Activated CD4-positive, alpha-beta T cell treated with anti-CD3 and anti-CD28 coated beads for 36 hours (primary cell): ENCODE measurements at places on chromosomes 6 and 20. TPM values are rescaled to one million over a fixed set of nuclear protein-coding genes. Genes with fewer than 3 reads are reported as not detected.

GRCh38 chr6:82045965-82046756 is 201.4 kb downstream of the IBTK start:
- no peak for DNase-seq

DNA sequence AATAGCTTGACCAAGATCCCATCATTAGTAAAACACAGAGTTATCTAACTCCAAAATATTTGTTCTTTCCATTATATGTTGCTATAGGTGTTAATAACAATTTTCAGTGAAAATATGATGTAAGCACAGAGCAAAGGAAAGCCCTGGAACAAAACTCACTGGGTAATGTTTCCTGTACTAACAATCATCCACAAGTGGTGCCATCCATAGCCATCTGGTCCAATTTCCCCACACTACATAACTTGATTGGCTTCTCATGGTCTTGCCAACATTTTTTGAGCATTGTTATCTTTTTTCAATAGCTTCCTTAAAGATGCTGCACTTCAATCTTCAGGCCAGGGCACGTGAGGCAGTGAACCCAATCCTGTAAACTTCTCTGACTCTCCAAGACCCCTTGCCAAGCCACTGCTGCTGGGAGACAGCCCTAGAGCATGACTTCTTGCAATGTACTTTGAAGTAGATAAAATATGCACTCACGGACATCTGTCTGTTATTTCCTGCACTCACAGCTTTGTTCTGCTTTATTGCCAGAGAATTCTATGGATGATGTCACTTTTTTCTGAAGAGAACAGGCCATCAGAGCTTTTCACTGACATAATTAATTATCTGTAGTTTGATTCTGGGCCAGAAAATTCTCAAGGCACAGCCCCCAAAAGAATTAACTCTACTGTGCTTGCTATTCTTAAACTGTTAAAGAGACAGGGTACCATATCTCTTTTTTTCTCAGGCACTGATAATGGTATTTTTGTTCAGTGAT is 97.5 kb upstream of the TMEM30A start:
- DNase-seq: no peak

DNA sequence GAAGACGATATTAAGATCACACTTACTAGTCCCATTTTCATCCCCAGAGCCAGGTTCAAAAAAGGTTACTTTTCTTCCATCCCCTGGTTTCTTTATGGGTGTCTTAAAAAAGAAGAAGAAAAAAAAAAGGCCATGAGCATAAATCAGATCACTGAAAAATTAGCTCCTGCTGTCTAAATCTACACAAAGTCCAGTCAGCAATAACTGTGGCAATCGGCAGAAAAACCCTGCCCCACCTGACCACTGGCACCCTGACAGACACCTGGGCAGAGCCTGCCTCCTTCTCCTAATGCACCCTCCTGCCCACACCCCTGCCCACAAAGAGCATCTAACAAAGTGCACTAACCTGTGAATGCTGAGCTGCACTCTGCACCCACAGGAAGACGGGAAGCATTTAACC is 69.8 kb downstream of the STAU1 start:
- no peak for DNase-seq

GRCh38 chr20:35539756-35540212 is 2.1 kb upstream of the ERGIC3 start:
- peak; percentile 58 for DNase-seq

Gene C6orf15
- not detected for total RNA-seq

- no peak for DNase-seq
These were observed 117.6 kb upstream of the DTNBP1 start for GRCh38 chr6:15780437-15780836.

- no peak for DNase-seq
These were observed 249.7 kb upstream of the SYNCRIP start for GRCh38 chr6:85892346-85892745.

DNA sequence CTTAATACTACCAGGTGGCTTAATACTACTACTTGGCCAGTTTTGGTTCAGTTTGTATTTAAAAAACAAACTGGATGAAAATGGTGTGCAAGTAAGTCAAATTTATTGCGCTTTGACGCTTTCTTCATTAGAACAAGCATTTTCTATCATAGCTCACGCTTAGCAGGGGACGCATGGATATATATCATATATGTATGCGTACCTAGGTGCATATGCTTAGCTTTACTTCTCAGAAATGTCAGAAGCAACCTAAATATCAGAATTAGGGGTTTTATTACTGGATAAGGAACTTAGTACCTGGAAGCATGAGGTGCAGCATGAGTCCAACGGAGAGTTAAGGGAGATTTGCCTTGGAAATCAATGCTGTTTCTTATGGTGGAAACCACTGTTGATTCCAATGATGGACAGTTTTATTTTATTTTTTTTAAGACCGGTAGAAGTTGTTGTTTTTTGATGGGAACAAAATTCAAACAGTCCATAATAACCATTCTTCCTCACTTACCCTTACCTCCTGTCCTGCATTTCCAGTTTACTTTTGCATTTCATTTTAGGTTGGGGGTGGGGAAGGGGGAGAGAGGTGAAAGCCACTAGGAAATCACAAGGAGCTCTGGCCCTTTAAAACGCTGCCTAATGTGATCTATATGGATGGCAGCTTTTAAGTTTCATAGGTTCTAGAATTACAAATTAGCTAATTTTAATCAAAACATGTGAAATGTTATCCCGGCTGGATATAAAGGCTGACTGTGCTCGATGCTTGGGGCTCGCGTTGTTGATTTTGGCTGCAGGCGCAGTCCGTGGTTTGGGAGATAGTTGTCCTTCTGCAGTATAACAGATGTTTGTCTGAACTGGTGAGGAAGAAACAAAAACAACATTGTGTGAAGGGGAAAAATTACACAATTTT is 2.1 kb downstream of the SOBP start:
- DNase-seq: no peak

DNA sequence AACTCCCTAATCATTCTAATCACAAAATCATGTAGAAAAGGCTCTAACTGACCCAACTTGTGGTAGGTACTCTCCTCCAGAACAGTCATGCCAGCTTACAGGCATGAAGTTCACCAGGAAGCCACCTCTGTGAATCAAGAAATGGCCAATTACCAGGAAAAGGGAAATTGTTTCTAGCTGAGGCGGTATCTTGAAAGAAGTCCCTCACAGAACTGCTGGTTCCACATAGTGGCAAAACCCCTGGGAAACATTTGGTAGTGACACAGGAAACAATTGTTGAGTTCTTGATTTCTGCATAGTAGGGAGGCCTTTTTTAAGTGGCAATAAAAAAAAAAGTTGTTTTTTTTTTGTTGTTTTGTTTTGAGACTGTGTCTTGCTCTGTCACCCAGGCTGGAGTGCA is 3.4 kb upstream of the ZHX3 start:
- DNase-seq: no peak

Gene SGK1
- total RNA-seq: 13.5 TPM

DNA sequence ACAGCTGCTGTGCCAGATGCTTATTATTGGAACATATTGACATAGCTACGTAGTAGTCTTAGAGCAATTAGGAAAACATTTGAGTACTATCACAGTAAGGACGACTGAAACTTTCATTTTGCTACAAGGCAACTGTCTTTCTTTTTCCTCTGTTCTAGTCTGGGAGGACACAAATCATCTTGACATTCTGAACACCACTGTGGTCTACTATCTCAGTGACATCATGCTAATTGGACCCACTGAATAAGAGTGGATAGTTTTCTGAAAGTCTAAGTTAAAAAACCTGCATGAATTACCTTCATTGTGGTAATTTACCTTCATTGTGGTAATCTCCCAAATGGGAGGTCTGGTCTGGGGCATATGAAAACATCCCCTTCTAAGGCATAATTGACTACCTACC is 163.3 kb upstream of the MOCS1 start:
- DNase-seq: no peak

DNA sequence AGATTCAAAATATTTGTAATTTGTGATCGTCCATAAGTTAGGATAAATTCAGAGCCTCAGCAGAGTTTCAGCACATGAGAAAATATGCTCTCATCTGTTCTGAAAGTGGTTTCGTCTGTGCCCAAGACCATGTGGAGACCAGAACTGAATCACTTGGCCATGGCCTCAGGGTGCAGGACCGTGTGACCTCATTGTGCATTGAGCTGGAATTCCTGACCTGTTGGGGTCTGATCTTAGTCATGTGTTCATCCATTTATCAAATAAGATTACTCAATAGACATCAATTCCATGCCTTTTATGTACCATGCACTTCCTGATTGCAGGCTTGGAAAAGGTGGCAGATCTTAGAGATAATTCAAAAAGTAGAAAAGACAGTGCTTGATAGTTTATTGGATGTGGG is 680.5 kb downstream of the QKI start:
- no peak for DNase-seq

GRCh38 chr20:41393705-41394066 is 27.1 kb upstream of the EMILIN3 start:
- DNase-seq: no peak

- no peak for DNase-seq
These were observed 32.2 kb downstream of the PYGB start for GRCh38 chr20:25280051-25280573.

DNA sequence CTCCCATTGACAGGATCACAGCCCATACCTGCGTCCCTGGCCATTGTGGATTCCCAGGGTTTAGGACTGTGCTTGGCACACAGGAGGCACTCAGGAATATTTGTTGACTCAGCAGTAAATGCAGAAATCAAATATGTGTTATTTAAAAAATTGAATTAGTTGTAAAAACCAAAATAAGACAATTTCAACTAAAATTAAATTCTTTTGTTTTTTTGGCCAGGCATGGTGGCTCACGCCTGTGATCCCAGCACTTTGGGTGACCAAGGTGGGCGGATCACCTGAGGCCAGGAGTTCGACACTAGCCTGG is 85.3 kb downstream of the ZDHHC14 start:
- DNase-seq: no peak

Gene DEFB119
- not detected for total RNA-seq

GRCh38 chr6:89932245-89932802 is 38.1 kb downstream of the GJA10 start:
- DNase-seq: no peak

DNA sequence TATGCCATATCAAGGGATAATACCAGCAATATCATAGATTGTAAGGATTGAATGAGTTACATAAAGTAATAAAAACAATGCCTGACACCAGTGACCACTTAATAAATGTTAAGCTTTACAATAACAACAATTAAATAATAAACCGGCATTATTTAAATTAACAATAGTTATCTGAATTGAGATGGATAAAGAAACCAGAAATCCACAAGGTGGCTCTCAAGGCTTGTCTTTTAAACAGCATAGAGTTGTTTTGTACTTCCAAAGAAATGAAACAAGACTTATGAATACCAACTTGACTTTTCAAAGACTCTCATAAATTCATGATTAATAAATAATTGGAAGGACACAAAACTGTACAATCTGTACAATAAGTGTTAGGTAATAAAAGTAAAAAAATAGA is 203.1 kb downstream of the ASCC3 start:
- no peak for DNase-seq

DNA sequence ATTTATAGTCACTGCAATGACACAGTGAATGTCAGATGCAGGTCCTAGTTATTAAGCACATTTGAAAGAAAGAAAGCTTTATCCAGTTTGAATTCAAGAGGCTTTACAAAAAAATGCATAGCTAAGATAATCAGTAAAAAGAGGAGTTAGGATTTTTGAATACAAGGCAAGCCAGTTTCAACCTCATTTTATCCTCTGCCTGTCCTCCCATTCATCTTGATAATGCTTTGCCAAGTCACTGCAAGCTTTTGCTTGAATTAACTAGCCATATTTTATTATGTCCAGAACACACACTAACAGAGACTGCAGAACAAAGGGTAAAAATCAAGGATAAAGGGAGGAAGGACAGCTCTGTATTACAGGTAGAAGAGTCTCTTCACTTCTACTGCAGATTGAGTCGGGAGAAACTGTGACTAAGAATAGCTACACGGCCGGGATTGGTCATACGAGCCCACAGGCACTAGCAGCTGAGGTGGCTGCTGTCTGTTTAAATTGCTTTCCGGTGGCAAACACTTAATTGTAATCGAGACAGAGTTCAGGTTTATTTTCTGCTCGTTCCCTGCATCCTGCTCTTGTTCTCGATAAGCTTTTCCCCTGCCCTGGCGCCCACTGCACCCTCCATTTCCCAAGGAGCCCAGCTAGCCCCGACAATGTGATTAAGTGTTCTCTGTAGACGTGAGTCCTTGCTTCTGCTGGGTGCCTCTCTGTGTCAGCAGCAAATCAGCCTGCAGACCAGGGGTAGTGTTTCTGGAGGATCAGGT is 30.5 kb upstream of the AKAP12 start:
- DNase-seq: peak; percentile 6

DNA sequence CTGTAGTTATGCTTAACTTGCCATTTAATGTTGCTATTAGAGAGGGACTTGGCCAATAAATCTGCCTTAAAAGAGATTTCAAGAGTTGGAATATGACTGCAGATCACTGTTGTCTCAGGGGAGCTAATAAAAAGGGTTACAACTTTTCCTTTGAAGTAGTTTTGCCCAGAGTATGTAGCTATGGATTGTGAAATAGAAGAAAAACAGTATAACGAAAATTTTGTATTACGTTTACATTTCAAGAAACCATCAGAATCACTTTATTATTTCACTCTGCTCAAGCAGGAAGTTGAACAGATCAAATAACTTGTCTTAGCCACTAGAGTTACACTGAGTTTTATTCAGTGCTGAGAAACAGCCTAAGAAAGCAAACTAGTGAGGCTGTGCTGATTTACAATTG is 3.0 kb upstream of the ZSCAN26 start:
- no peak for DNase-seq

GRCh38 chr6:130780122-130780521 is 47.1 kb upstream of the SMLR1 start:
- DNase-seq: no peak

Gene FAM83B
- total RNA-seq: not detected

- peak; percentile 86 for DNase-seq
These were observed 23.2 kb downstream of the ADAT2 start for GRCh38 chr6:143427109-143427817.

- DNase-seq: no peak
These were observed 112.2 kb downstream of the PCSK2 start for GRCh38 chr20:17339000-17339399.

DNA sequence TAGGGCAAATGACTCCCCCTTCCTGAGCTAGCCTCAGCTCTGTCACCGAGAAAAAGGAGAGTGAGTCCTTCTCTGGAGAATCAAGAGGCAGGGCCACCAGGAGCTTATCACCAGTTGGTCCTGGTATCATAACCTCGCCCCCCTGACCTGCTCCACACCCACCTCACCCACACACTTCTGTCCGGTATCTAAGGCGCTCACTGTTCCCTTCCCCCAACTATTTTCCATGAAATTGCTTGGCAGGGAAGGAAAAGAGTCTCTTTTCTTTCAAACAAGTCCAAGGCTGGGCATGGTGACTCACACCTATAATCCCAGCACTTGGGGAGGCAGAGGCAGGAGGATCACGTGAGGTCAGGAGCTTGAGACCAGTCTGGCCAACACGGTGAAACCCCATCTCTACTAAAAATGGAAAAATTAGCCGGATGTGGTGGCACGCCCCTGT is 77.6 kb downstream of the ZMYND8 start:
- DNase-seq: no peak

DNA sequence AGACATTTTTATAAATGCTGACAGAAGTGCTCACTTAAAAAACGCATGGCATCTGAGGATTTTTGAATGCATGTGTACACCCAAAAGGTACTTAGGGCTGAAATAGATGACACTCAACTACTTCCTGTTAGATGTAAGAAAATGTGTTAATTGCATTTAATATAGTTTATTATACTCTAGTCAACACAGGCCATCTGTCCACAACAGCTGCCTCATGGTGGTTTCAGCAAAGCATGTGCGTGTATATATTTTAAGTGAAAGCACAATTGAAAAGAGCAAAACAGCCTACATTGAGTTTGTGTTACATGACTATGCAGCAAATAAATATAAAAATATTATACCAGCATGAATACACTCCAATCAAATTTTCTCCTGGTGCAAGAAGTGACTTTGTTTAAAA is 1233.0 kb upstream of the EYS start:
- no peak for DNase-seq

Gene CCN6
- total RNA-seq: 0.32 TPM

Gene DCDC2
- not detected for total RNA-seq

Gene TTLL9
- not detected for total RNA-seq
